ENCODE measurements at places on chromosomes 2 and 18.

DNA sequence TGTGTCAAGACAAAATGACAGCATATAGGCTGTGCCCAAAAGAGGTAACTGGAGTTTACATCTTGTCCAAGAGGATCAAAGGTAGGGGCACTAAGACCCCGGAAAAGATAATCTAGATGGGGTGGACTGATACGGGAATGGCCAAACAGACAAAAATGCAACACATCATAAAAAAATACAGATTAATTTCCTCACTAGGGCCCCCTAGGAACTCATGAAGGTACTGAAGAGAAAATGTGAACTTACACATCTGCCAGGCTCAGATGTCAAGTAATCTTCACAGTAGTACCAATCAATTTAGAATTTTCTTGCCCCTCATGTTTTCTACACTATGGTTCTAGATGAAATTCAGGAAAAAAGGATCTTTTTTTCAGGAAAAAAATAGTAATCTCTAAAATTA, 115.6 kb upstream of the REG3A start:
- DNase-seq = no peak

GRCh38 chr2:173205375-173205774, 129.7 kb downstream of the MAP3K20 start:
- no peak for DNase-seq

DNA sequence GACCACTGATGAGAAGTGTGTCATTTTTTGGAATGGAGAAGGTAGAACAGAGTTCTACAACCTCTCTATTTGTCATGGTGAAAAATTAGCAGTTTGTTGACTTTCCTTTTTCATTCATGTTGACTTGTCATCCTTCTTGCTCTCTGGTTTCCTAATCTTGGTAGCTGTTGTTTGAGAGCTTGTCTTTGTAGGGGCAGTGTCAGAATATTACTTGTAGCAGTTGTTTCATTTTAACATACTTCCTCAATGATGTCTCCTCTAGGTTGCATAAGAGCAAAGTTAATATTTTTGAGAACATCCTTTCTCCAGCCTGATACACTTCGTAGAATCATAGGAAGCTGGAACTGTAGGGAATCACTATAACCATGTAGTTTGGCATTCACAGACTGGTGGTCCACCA, 368.2 kb upstream of the FANCL start:
- no peak for DNase-seq

DNA sequence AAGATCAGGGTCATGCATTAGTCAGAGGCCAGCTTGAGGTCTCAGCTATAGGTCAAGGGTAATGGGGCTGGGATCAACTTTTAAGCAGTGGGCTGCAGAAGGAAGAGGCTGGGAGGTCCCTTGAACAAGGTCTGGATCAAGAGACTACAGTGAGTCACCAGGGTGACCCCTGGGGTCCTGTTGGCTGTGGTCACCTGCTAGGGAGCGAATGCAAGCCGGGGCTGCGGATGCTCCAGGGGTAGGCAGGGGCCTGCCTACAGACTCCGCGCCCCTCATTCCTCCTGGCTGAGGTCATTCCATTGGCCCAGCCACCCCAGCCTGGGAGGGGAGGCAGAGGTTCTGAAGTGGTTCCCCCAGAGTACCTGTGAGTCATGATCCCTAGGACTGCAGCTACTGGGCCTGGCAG, 110.4 kb downstream of the CYP26B1 start:
- DNase-seq = no peak

DNA sequence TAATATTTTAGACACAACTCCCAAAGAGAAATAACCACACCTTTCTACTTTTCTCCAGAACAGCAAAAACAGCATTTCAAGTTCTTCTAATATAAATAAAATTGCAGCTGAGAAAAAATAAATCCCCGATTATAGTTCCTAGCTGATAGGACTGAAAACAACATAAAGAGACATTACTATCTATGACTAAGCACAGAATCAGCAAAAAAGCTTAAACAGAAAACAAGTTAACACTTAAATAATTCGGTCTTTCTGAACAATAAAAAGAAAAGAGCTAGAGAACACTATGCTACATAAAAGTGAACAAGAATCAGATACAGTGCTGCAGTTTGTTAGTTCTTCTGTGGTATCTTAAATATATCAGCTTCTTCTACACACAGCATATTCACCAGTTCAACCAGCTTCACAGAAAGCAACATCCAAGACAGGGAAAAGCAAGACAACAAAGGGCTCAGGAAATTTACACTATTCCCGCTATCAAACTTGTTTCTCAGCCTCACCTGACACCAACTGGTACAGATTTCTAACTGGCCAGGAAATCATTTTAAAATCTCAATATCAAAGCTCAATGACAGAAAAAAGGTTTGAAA, 28.6 kb downstream of the FEZ2 start:
- no peak for DNase-seq

DNA sequence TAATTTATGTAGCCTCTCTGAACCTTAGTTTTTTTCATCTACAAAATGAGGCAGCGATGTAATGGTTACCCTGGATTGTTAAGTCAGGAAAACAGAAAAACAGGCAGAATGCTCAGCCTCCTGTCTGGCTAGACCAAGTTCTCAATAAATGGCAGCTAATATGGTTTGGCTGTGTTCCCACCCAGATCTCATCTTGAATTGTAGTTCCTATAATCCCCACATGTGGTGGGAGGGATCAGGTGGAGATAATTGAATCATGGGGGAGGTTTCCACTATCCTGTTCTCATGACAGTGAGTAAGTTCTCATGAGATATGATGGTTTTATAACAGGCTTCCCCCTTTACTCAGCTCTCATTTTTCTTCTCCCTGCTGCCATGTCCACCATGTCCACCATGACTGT, 220.0 kb downstream of the CMPK2 start:
- DNase-seq = no peak

DNA sequence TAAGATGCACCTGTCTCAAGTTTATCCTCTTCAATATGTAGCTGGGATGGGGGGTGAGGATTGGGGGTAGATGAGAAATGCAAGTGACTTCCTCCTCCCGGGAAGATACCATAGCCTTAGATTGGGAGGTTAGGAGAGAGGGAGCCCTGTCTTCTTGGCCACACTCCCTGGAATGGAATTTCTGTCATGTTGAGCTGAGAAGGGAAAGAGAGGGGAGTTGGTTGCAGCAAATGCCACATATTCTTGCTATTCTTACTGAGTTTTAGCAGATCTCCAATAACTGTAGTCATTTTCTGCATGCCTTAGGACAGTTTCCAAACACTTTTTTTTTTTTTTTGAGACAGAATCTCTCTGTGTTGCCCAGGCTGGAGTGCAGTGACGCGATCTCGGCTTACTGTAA, 35.9 kb downstream of the TAF4B start:
- no peak for DNase-seq

- no peak for DNase-seq
Observed at GRCh38 chr2:242043538-242044312, 174.2 kb downstream of the RTP5 start.

GRCh38 chr2:213219816-213220215, 64.4 kb upstream of the SPAG16 start:
- DNase-seq = no peak

GRCh38 chr18:46070815-46071652, 1.0 kb downstream of the PSTPIP2 start:
- no peak for DNase-seq

GRCh38 chr18:74562131-74562730, 27.9 kb downstream of the CNDP1 start:
- DNase-seq = no peak

DNA sequence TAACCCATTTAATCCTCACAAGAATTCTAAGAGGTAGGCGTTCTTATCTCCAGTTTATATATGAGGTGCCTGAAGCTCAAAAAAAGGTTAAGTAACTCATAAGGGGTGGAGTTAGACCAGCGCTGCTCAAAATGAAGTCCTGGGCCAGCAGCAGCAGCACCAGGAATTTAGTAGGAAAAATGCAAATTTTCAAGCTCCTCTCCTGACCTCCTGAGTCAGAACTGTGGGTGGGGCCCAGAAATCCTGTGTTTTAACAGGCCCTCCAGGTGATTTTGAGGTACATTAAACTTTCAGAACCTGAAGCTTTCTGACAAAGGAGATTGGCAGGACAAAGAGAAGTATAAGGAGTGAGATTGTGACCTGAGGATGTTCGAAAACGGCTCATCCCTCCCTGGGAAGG, 66.0 kb upstream of the CCDC85A start:
- no peak for DNase-seq
